Amygdala (tissue), 56 donors: ENCODE measurements at places on chromosomes 7 and 10.

DNA sequence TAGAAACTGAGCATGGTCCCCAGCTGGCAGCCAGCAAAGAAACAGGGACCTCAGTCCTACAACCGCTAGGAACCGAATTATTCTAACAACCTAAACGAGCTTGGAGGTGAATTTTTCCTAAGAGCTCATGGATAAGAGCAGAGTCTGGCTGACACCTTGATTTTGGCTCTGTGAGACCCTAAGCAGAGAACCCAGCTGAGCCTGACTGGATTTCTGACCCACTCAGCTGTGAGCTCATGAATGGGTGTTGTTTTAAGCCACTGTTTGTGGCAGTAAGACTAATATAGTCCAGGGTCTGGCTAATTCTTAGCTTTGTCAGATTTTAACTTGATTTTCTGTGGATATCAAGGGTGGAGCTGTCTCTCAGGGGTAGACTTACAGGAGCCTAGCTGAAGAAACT lies 77.1 kb downstream of the KAT6B start:
- no peak for DNase-seq

GRCh38 chr7:143495851-143496250 lies 18.2 kb downstream of the TAS2R41 start:
- no peak for DNase-seq

GRCh38 chr7:11133436-11133959 lies 159.8 kb downstream of the PHF14 start:
- DNase-seq = no peak

- DNase-seq = no peak
Observed at GRCh38 chr10:102398172-102399020, 2.9 kb downstream of the NFKB2 start.

DNA sequence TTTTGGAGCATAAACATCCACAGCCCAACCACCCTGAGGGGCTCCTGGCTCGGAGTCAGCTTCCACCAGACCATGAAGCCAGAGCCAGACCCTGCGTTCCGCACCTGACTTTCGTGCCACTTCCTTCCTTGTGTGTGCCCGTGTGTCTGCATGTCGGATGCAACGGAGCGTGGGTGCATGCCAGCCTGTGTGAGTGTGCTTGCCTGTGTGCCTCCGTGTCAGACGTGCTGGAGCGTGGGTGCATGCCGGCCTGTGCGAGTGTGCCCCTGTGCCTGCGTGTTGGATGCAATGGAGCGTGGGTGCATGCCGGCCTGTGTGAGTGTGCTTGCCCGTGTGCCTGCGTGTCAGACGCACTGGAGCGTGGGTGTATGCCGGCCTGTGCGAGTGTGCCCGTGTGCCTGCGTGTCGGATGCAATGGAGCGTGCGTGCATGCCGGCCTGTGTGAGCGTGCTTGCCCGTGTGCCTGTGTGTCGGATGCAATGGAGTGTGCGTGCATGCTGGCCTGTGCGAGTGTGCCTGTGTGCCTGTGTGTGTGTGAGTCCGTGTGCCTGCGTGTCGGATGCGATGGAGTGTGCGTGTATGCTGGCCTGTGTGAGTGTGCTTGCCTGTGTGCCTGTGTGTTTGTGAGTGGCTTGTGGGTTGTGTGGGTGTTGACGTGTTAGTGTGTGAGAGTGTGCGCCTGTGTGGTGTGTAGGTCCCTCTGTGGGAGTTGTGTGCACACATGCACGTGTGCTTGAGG lies 28.1 kb upstream of the KNDC1 start:
- no peak for DNase-seq

- DNase-seq = no peak
Observed at GRCh38 chr10:5697342-5697741, 12.7 kb downstream of the TASOR2 start.

GRCh38 chr7:3259711-3260400 lies 41.2 kb upstream of the SDK1 start:
- DNase-seq = no peak

DNA sequence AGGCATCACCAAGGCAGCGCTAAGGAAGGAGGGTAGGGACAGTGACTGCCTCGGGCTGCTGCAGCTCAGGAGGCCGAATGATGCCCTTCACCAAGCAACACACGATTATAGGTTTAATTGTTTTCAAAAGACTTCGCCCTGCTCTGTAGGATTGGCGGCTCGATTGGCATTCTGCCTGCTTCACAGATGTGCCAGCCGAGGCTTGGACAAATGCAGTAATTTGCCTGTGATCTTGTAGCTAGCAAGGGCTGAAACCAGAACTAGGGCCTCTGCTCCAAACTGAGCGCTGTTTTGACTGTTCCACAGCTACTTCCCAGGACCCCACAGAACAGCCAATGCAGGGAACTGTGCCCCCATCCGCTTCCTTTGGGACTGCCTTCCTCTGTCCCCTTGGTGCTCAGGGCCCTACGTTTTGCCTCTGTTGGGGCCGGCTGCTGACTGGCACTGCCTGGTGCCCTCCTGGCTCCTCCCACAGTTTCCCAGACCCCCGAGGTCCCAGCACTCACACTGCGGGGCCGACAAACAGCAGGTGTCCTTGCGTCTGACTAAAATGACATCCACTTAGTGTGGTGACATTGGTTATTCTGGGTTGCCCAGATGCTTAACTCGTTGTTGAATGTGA lies 62.6 kb upstream of the EN2 start:
- no peak for DNase-seq

DNA sequence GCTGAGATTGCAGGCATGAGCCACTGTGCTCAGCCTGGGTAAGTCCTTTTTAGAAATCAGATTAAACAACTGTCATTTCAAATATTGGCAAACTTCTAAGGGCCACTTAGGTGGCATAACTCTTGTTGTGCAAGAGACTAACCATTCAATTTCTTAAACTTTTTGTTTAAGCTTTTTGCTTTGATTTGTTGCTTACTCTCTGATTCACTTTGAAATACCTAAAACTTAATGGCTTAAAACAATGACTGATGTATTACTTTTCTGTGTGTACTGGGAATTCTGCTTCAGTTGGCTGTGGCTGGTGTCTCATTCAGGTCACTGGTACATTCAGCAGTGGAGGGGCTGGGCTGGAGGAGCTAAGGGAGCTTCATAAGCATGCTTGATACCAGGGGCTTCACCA lies 28.9 kb downstream of the ZNF25 start:
- DNase-seq = no peak

DNA sequence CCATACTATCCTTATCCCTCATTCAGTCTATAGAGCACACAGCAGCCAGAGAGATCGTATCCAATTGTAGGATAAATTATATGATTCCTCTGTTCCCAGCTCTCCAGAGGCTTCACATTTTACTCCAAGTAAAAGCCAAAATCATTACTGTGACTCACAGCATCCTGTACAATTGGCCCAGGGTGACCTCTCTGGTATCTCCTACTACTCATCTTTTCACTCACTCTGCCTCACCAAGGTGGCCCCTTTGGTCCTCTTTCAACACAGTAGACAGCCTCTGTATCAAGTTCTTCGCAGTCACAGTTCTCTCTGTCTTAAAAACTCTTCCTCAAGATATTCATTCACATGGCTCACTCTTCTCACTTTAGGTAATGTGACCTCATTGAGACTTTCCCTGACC lies 72.6 kb upstream of the LSM8 start:
- no peak for DNase-seq

DNA sequence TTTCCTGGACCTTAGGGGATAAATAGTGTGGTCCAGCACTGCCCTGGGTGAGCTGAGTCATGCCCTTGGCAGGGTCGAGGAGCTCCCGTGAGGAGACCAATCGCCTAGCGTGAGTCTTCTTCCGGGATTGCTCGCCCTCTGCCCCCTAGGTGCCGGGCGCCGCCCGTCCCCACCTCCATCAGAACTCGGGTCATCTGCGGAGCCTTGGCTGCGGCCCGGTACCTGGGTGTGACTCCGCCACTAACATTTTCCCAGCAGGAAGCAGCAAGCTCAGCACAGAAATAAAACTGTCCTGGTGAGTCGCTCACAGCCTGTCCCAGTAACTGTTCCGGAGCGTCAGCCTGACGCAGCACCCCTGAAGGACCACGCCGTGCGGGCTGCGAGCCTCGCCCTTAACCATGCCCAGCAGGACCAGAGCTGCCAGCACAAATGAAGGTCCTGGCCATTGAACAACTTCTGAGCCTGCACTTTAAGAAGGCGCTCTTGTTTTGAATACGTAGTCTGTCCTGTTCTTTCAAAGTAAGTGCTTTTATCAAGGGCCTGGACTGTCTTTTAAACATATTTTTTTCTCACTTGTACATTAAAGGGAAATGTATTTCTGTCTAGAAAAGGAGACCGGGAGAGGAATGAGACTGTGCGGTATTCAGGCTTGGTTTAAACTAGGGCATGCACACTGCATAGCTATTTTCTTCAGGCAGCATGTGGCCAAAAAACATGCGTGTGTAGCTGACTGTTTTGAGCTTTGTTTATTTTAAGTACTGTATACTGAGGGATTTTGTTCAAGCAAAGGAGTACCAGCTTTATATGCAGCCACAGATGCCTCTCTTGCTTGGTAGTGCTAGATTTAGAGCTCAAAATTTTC lies 136.7 kb downstream of the HECW1 start:
- peak; percentile 25 for DNase-seq

GRCh38 chr7:16741676-16742075 lies 11.9 kb upstream of the TSPAN13 start:
- DNase-seq = no peak

GRCh38 chr7:37216156-37216852 lies 232.4 kb downstream of the ELMO1 start:
- no peak for DNase-seq
